Epithelial cell of umbilical artery (primary cell): ENCODE measurements at places on chromosomes 5 and 9. TPM values are rescaled to one million over a fixed set of nuclear protein-coding genes. Genes with fewer than 3 reads are reported as not detected.

Gene SLC6A3
- under 0.01 TPM in 1 of 2 replicates, not detected in the other for total RNA-seq

Gene SPATA24
- total RNA-seq = 10.1 and 14.4 TPM in 2 replicates

Gene MRPS27
- total RNA-seq = 87.7 and 90.7 TPM in 2 replicates

Gene TLX3
- not detected in 2 replicates for total RNA-seq

Gene ARID3C
- total RNA-seq = under 0.01 and 0.30 TPM in 2 replicates

Gene SLC34A1
- not detected in 2 replicates for total RNA-seq

Gene TPPP
- under 0.01 and 0.15 TPM in 2 replicates for total RNA-seq

Gene GTF2H2C
- 32.5 and 50.6 TPM in 2 replicates for total RNA-seq

Gene HDHD3
- total RNA-seq = 7.8 and 8.8 TPM in 2 replicates

Gene SLC36A3
- not detected in 2 replicates for total RNA-seq

Gene SLC36A2
- total RNA-seq = not detected in 2 replicates

Gene MAP1B
- 50.8 and 226 TPM in 2 replicates for total RNA-seq

Gene SNCB
- total RNA-seq = not detected in 2 replicates

Gene GGTA1
- 0.32 TPM in 1 of 2 replicates, not detected in the other for total RNA-seq
